ENCODE measurements at places on chromosomes 11 and 22.

DNA sequence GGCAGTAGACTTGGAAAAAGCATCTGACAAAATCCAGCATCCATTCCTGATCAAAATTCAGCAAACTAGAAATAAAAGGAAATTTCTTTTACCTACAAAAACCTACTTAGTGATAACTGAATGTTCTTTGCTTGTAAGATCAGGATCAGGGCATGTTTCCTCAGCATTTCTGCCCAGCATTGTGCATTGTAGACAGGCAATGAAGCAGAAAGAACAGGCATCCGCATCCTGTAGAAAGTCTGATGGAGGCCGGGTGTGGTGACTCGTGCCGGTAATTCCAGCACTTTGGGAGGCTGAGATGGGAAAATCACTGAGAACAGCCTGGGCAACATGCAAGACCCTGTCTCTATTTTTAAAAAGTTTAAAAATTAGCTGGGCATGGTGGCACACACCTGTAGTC lies 32.5 kb upstream of the PANX2 start:
- DNase-seq, result no peak

DNA sequence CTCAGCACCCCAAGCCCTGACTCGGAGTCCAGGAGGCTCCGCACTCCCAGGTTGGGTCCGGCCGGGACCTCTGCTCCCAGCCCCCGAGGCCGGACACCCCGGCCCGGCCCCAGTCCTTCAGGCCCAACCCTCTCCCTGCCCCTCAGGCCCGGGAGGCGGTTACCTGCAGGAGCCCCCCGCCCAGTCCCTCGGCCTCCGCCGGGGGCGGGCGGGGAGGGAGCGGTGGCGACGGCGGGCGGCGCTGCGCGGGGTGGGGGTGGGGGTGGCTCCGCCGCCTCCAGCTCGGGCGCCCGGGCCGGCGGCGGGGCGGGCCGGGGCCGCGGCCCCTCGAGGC lies 310 bp downstream of the TCF20 start:
- no peak for DNase-seq

- no peak for DNase-seq
Measured at GRCh38 chr22:22893077-22893805, 5.6 kb downstream of the IGLL5 start.

GRCh38 chr11:110279881-110280280 lies 16.5 kb downstream of the RDX start:
- no peak for DNase-seq

DNA sequence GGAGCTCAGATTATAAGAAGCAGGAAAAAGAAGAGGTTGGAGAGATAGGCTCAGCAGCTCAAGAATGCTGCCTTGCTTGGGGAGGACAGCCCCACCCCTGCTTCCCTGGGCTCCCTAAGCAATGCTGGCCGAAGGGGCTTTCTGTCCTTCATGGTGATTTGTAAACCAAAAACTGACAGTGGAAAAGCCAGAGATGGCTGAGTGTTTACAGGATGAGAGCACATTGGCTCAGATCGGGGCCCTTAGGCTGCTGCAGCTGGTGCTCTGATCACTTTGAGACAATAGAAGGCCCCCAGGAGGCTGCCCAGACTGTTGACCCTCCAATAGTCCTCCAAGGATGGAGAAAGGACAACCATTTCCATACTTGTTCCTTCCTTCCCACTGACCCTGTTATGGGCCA lies 28.8 kb upstream of the AMOTL1 start:
- no peak for DNase-seq

DNA sequence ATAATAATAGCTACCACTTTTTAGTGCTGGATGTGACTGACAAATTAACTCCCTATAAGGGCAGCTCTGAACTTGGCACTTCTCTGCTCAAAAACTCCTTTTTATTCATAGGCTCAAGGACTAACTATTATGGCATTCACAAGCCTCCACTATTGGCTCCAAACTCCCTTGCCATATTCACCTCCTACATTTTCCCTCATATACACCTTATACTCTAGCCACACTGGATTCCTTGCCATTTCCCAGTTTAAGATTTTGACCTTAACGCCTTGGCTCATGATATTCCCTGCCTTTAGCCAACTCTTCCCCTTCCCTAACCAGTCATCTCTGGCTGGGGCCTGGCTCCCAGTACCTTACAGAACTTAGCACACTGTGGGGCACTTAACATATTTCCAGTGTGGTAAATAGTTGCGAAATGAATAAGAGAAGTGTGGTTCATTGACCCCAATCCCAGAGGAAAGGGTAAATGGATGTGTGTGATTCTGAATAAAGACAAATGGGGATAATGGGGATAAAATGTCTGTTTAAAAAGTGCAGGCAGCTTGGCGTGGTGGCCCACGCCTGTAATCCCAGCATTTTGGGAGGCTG lies 40.0 kb upstream of the SORL1 start:
- DNase-seq, result no peak

DNA sequence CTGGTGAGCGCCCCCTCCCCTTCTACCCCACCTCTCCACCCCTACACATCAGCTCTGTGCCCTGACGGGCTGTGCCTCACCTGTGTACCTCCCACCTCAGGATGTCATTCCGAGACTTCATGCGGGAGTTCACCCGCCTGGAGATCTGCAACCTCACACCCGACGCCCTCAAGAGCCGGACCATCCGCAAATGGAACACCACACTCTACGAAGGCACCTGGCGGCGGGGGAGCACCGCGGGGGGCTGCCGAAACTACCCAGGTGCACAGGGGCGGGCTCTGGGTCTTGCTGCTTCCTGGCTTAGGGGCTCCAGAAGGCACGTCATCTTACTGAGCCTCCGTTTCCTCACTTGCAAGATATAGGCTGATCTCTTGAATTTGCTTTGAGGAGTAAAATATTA lies 6.8 kb downstream of the CAPN1 start:
- no peak for DNase-seq

DNA sequence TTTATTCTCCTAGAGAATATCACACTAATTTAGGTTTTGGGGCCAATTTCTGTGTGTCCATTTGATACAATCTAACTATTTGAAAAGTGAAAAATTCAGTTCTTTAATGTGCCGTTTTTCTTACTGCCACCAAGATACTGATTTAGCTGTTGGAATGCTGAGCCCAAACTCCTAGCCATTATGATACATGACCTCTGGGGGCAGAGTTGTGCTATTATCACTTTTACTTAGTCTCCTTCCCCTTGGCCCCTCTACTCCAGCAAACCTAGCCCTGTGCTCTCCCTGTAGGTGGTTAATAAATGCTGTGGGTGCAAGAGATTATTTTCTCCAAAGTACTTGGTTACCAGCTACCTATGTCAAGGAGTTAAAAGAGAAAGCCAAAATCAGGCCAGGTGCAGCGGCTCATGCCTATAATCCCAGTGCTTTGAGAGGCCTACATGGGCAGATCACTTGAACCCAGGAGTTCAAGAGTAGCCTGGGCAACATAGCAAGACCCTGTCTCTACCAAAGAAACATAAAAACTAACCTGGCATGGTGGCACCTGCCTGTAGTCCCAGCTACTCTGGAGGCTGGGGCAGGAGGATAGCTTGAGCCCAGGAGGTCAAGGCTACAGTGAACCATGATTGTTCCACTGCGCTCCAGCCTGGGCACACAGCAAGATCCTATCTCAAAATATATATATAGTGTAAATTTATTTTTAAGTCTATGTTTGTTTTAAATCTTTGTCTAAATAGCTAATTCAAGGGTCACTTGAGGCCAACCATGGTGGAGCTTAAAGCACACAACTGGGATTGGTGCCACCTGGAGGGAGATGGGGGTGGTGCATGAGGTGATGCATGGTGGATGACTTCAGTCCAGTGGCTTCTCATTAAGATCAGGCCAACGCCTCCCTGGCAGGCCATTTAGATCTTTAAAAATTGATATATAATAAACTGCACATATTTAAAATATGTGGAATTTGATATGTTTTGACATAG lies 193.2 kb upstream of the PLET1 start:
- peak; percentile 31 for DNase-seq

- no peak for DNase-seq
Measured at GRCh38 chr22:17430412-17430811, 61.2 kb downstream of the CECR2 start.

DNA sequence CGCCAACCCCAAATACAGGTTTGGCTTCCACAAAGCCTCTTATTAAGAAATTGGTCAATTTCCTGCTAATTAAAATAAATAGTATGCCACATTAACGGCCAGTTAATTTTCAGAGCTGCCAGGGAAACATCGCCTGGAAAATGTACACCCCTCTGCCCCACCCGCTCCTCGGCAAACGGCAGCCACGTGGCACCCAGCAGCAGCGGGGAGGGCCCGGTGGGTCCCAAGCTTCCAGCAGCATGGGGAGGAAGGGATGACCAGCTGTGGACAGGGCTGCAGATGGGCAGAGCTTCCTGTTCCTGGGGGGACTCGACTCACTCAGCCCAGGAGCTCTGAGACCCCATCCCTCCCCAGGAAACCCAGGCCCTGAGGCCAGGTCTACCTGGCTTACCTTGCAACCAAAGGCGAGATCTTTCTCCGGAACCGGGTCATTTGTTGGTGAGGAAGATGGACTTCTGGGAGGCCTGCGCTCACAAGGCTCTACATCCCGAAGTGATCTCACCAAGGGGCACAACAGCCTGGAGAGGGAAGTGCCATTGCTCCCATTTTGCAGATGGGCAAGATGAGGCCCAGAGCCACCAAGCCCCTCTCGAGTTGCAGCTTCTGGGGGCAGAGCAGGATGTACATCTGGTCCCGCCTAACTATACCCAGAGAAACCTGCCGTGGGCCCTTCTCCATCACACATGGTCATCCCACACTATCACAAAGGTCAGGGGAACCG lies 68.3 kb downstream of the IGLL1 start:
- no peak for DNase-seq

DNA sequence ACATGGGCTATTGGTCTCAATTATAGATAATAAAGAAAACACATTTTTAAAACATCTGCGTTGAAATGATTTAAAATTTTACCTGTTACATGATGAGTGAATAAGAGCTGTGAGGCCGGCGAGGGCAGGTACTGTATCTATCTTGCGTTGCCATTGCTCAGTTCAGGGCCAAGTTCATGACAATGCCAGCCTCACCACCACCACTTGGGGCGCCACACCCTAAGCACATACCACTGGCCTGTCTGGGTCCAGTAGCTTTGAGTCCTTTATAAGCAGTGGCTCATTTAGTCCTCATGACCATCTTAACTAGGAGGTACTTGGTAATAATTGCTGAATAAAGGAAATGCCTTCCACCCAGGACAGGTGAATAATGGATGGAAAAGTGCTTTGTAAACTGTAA lies 14.5 kb upstream of the MB start:
- DNase-seq, result peak; percentile 30

GRCh38 chr11:20839231-20839630 lies 169.8 kb downstream of the NELL1 start:
- no peak for DNase-seq

DNA sequence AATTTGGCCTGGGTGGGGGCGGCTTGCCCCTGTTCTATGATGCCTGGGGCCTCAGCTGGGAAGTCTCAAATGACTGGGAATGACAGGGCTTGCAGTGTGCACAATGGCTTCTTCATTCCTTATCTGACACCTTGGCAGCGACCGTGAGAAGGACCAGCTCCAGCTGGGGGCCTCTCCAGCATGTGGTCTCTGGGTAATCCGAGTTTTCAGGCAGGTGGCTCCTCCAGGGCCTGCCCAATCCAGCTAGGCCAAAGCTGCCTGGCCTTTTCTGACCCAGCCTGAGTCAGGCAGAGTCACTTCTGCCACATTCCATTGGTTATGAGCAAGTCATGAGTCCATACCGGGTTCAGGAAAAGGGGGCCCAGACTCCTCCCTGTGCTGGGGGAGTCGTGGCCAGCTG lies 646.0 kb downstream of the OPCML start:
- no peak for DNase-seq

DNA sequence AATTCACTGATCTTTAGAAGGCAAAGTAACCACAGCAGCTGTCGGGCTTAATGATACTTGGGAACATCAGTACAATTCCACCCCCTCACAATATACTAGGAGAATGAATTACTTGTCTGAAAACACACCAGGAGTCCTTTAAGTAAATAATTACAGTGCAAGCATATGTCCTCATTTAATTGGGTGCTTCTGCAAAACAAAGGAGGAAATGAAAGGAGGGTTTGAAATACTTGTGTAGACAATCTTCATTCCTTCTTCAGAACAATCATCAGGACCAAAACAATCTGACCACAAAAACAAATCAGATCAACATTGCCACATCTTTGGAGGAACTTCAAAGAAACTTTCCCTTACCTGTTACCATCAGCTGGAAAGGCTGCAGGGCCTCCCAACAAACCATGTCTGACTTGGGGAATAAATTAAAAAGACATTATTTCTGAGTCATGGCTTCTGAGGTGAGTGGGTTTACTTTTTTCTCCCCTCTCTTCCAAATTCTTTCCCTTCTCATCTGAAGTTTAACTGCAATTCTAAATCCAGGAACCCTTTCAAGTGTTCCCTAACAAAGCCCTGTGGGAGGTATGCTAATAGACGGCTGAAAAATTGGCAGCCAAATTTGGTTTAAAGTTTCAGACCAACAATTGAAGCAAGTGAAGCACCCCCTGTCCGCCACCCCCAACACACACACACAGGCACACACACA lies 12.5 kb upstream of the CCDC117 start:
- DNase-seq, result no peak

DNA sequence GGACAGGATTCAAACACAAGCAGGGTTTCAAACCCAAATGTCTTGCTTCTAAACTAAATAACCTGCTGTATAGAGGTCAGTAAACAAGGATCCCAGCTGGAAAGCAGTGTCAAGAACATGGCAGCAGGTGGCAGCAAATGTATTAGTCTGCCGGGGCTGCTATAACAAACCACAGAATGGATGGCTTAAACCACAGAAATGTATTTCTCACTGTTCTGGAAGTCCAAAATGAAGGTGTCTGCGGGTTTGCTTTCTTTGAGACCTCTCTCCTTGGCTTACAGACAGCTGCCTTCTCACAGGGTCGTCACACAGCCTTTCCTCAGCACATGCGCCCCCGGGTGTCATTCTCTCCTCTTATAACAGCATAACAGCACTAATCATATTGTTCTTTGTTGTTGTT lies 65.1 kb upstream of the LRRC55 start:
- no peak for DNase-seq

DNA sequence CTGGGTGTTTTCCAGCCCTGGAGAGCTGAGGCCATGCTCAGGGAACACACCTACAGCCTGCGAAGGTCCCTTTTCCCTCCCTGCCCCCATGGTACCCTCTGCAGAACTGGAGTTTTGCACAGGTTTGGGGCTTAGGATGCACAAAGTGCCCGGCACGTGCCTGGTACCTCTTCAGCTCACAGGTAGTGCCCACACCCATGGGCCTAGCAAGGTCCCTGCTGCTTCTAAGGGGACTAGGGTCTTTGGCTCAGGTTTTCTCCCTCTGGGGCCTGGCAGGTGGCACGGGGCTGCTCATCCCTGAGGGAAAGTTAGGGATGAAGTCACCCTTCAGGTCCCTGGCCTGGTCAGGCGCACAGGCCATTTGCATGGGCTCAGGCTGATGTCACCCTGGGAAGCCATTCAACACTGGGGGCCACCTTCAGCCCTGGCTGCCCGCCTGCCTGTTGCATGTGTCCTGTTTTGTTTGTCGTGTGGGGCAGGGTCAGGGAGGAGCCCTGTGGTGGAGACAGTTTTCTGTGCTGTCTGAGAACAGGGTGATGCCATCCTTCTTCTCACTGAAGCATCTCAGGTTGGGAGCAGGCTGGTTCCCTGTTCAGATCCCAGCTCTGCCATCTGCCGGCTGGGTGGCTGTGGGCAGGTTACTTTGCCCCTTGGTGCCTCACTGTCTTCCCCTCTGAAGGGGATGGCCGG lies 68.3 kb upstream of the CRYBB3 start:
- no peak for DNase-seq

- DNase-seq, result no peak
Measured at GRCh38 chr11:64322925-64323260, 5.0 kb downstream of the PRDX5 start.

GRCh38 chr11:83957038-83957900 lies 671.1 kb upstream of the CCDC90B start:
- DNase-seq, result no peak

GRCh38 chr11:6531267-6531752 lies 34.2 kb downstream of the DNHD1 start:
- no peak for DNase-seq
